ENCODE measurements at places on chromosomes 3 and 15.

DNA sequence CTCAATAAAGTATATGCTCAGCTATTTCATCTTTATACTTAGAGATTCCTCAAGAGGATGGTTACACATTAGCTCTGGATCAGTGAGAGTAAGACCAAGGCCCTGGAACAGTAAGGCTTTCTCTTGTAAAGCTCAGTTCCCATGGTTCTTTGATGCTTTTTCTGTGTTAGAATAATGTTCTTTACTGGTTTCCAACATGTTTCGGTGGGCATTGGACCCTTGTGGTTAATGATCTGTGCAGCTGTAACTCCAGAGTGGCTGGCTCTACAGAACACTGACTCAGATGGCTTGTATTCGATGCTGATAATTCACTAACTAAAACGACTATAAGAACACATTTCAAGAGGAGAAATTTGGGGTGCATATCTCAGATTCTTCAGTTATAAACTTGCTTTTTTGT lies 114.7 kb downstream of the AKAP13 start:
- no peak for DNase-seq

- no peak for DNase-seq
Measured at GRCh38 chr15:70383856-70384255, 286.1 kb upstream of the TLE3 start.

- no peak for DNase-seq
Measured at GRCh38 chr3:1082108-1082507, 10.7 kb upstream of the CNTN6 start.

DNA sequence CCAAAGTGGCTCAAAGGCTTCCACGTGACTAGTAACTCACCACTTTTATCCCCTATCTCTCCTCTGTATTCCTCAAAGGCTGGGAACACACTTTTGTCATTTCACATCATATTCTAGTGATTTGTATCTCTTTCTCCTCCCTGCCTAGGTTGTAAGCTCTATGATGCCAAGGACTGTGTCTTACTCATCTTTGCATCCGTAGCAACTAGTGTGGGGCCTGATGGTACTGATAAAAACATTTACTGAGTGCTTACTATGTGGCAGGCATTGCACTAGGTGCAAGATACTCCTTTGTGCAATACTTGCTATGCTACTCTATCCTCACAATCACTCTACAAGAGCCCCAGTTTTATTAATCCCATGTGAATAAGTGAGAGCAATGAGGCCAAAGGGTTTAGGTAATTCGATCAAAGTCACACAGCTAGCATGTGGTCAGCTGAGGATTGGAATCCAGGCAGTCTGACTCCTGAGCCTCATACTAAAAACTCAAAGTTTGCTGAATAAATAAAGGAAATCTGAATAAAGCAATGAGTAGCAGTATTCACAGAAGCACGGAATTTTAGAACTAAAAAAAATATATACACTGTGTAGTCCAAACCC lies 342.6 kb upstream of the ICE2 start:
- no peak for DNase-seq

- no peak for DNase-seq
Measured at GRCh38 chr3:162138509-162138908, 641.9 kb downstream of the OTOL1 start.

DNA sequence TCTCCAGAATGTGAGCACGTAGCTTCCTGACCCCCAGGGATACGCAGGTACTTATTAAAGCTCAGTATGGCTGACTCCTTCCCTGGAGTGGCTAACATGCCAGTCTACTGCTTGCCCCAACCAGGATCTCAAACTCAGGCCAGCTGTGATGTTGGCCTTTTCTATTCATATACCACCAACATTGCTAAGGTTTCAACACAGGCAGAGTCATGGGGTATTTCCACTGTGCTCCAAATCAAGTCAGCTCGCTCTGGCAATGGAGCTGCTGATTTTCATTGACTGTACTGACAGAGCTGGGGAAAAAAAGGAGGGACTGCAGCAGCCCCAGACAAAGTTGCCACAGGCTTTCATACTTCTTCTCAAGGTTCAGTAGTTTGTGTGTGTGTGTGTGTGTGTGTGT lies 87.0 kb downstream of the CFAP20DC start:
- no peak for DNase-seq

GRCh38 chr3:38374221-38374620 lies 27.6 kb downstream of the XYLB start:
- peak; percentile 22 for DNase-seq

GRCh38 chr3:58241306-58242044 lies 3.9 kb downstream of the ABHD6 start:
- DNase-seq: no peak

GRCh38 chr15:29511663-29512062 lies 242.0 kb upstream of the NSMCE3 start:
- no peak for DNase-seq

DNA sequence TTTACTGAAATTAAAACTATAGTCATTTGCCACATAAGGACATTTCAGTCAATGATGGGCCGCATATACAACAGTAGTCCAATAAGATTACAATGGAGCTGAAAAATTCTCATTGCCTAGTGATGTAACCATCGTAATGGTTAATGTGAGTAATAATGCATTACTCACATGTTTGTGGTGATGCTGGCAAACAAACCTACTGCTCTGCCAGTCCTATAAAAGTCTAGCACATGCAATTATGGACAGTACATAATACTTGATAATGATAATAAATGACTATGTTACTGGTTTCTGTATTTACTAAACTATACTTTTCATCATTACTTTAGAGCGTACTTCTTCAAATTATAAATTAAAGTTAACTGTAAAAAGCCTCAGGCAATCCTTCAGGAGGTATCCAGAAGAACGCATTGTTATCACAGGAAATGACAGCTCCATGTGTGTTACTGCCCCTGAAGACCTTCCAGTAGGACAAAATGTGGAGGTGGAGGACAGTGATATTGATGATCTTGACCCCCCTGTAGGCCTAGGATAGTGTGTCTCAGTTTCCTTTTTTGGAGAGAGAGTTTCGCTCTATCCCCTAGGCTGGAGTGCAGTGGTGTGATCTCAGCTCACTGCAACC lies 102.7 kb downstream of the ATP1B3 start:
- DNase-seq: no peak

DNA sequence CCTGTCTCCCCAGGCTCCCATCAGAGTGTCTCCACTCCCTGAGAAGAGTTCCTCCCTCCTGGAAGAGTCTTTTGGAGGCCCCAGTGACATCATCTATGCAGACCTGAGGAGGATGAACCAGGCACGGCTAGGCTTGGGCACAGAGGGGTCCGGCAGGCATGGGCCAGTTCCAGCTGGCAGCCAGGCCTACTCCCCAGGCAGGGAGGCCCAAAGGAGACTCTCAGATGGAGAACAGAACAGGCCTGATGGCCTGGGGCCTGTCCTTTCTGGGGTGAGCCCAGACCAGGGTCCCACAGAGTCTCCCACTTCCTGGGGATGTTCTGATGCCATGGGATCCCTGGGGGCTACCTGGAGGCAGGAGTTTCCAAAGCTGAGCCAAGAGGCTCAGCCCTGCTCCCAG lies 8.5 kb downstream of the SH2D7 start:
- no peak for DNase-seq

DNA sequence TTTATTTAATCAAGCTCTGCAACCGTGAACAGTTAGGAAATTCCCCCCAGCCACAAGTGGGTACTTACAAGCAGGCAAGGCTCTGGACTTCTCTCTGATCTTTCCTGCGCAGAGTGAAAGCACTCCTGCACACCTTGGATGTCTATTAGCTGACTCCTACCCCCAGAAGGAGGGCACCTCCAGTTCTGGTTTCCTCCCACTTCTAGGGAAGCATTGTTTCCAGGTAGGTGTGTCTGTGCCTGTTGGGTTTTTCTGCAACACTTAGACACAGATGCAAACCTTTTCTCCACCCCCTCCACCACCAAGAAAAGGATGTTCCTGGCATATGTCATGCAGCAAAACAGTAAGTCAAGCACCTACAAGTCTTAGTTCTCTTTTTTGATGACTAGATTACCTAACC lies at the start of gene ZBED2:
TSS of gene ZBED2 (minus strand) at position 115 of the 400 bp plus-strand sequence. CDS start 1,145 bp downstream, outside the sequence.
- DNase-seq: no peak

DNA sequence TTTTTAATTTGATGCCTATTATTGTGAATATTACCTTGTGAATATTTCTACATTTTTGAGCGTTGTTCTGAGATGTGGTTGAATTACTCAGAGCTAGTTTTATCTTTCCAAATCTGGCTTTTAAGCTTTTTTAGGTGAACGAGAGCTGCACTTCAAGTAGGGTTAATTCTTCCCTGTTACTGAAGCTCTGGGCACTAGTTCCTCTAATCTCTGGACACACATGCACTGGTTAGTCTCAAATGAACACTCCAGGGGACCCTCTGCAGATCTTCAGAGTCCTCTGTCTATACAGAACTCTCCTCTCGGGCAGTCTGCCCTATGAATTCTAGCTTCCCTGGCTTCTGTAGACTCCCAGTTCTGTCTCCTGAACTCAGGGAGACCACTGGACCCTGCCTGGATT lies 237.5 kb upstream of the TBC1D5 start:
- no peak for DNase-seq

- no peak for DNase-seq
Measured at GRCh38 chr3:155254445-155254844, 39.0 kb downstream of the STRIT1 start.

DNA sequence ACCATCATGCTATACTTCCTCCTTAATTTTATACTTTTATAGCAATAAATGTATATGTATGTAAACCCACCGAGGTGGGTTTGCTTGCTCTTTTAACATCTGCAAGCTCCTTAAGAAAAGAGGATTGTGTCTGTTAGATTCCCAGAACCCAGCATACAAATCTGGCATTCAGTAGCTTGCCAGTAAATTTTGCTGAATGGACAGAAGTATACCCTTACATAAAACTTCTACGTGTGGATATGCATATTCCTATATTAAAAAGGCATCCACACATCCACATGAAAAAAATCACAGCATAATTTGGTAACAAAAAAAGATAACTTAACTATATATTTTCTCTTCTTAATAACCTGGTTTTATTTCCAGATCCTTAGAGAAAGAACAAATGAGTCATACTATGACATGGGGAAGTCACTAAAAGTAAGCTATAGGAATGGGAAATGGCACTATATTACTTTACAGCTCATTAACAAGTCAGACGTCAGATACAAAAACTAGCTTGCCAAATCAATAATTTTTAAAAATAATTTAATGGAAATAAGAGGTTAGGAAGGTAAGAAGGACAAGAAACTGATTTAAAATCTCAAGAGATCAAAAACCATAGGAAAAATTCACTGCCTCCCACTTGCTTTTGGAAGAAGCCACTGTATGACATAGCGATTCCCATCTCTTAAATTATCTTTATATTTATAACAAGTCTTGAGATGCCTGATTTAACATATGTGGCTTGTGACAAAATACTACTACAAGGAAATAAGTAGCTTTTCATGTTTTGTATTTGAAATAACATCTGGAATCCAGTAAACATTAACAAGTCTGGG lies 68.7 kb downstream of the SUMF1 start:
- no peak for DNase-seq

GRCh38 chr3:72492240-72492639 lies 356.0 kb downstream of the SHQ1 start:
- no peak for DNase-seq

DNA sequence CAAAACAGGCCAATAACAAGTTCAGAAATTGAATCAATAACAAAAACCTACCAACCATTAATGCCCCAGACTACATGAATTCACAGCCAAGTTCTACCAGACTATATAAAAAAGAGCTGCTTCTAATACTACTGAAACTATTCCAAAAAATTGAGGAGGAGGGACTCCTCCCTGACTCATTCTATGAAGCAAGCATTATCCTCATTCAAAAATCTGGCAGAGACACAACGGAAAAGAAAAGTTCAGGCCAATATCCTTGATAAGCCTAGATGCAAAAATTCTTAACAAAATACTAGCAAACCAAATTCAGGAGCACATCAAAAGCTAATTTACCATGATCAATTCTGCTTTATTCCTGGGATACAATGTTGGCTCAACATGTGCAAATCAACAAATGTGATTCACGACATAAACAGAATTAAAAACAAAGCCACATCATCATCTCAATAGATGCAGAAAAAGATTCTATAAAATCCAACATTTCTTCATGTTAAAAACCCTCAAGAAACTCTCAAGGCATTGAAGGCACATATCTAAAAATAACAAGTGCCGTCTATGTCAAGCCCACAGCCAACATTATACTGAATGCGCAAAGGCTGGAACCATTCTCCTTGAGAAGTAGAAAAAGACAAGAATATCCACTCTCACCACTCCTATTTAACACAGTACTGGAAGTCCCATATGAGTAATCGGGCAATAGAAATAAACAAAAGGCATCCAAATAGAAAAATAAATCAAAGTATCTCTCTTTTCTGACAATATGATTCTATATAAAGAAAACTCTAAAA lies 573.6 kb upstream of the GRM7 start:
- no peak for DNase-seq

DNA sequence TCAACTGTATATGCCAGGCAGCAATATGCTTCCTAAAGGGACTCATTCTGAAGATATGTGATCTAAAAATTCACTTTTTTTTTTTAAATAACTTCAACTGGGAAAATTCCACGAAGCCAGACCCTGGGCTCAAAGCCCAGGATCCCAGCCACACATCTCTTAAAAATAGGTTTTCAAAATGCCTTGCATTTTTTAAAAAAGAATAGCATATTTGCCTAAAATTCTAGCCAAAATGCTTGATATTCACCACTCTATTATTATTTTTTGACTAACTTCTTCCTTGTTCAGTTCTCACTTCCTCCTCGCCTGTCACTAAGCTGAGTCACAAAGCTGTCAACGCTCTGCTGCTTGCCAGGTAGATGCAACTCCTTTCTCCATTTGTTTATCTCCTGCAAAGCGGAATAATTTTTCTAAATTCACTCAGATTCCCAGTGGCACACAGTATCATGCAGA lies 28.0 kb upstream of the VGLL4 start:
- no peak for DNase-seq

DNA sequence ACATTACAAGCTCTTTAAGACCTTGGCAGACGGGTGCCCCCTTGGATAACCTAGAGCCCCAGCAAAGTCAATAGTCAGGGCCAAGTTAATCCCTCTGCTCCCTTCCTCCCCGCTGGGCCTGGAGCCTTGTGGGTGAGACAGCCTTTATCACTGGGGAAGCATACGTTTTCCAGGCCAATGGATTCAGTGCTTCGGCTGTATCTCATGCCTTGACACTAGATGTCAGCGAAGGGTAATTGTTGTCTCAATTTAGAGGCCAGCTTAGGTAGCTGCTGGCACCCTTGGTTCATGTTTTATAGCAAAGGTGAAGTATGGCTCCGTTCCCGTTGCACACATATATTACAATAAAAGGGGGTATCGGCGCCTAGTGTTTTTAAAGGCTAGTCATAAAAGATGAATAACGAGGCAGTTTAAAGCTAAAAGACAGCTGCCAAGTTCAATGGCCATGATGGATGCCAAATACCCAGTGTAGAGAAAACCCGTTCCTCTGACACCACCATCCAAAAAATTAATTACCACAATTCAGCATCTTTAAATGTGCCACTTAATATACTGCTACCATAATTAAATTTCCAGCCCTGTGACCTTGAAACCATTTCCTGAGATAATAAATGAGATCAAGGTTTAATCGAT lies 52.3 kb upstream of the BNIP2 start:
- DNase-seq: no peak

GRCh38 chr15:33985287-33985686 lies 17.0 kb downstream of the CHRM5 start:
- no peak for DNase-seq

All from central memory CD8-positive, alpha-beta T cell (primary cell).